Stimulated activated CD4-positive, alpha-beta T cell treated with anti-CD3 and anti-CD28 coated beads, TNF-alpha, amount 100 ng/mL, for 1 hour (primary cell): ENCODE measurements at places on chromosomes 13 and 19.

DNA sequence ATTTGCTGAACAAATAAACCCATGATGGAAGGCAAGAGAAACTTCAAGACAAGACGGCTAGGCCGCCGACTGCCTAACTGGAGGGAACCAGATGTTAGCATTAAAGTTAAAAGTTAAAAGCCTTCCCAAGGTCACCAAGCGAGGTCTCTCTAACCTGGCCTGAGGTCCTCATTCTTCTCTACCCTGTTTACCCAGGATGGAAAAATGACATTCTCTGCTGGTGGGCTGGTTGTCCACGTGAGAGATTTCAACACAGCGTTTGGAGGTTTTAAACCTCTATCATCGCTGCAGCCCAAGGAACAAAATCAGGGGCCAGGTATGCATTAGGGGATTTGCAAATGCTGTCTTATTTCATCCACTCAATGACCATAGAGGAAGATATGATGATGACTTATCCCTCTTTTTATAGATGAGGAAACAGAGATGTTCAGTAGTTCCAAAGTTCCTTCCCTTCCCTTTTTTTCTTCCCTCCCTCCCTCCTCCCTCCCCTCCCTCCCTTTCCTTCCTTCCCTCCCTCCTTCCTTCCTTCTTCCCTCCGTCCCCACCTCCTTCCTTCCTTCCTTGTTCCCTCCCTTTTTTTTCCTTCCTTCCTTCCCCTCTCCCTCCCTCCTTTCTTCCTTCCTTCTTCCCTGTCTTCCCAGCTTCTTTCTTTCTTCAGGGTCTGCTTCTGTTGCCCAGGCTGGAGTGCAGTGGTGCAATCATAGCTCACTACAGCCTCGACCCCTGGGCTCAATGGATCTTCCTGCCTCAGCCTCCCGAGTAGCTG is 79.7 kb downstream of the INSR start:
- DNase-seq: no peak

GRCh38 chr13:31042481-31043165 is 110.2 kb downstream of the TEX26 start:
- no peak for DNase-seq

- no peak for DNase-seq
Measured at GRCh38 chr13:21208652-21209154, 32.2 kb downstream of the MRPL57 start.

DNA sequence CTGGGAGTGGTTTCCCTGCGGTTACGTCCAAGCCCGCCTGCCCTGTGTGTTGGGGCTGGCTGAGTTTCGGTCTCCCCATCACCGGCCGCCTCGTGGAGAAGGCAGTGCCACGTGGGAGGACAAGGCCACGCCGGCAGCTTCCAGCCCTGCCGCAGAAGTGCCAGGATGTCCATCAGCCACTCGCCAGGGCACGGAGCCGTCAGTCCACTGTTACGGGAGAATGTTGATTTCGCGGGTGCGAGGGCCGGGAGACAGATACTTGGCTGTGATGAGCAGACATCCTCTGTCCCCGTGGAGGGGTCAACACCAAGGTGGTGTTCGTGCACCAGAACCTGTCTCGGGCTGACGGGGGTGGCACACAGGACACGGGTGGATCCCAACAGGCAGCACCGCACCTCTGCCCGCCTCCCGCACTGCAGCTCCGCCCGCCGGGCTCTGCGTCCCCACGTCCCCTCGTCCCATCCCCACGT is 86.4 kb upstream of the MCF2L start:
- DNase-seq: no peak

GRCh38 chr13:48892688-48893075 is 83.0 kb upstream of the FNDC3A start:
- DNase-seq: no peak

DNA sequence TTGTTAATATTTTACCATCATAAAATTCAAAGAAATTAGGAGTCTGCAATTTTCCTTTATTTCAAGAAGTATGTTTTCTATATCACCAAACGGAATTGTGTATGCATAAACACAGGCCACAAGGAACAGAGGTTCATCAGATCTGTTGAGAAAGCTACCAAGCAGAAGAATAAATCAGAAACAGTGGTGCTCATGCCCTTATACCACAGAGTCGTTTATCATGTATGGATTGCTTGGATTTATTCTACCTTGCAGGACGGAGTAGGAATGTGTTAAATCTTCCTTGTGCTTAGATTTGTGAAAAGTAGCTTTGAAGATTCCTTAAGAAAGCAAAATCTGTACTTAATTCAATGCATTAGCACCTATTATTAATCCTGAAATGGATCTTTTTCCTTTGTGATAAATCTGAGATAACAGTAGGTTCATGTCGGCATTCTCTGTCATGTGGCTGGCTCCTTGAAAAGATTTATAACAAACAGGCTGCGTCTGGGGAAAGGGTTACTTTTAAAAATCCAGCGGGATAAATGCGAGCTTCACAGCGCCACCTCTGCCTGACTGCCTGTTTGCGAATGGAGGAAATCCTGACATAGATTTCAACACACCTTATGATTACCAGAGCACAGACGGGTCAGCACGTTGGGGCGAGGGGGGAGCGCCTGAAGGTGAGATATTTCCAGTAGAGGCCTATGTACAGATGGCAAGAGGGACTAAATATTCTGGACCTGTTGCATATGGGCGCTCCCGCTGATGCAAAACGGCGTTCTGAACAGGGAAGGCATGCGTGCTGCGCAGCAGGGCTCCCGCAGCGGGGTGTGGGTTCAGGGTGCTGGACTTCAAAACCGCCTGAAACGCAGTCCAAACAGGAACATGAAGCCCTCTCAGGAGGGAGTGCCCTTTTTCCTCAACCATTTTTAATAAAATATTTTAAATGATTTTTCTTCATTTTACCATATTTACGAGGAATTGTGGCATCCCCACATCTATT is 445.5 kb upstream of the SGCG start:
- no peak for DNase-seq

DNA sequence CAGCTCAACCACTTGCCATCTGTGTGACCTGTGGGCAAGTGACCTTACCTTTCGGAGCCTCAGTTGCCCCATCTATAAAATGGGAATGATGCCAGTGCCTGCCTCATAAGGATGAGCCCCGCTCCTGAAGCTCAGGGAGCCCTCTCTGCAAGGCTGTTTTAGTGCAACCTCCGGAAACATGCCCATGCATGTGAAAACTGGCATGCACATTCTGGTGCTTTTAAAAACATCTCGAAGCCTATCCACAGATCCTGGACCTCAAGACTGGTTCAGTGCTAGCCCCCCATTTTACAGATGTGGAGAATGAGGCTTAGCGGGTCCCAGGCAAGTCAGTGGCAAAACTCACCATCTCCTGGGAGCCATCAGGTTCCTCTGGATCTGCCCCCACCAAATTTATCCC is 5.6 kb downstream of the CADM4 start:
- DNase-seq: no peak

DNA sequence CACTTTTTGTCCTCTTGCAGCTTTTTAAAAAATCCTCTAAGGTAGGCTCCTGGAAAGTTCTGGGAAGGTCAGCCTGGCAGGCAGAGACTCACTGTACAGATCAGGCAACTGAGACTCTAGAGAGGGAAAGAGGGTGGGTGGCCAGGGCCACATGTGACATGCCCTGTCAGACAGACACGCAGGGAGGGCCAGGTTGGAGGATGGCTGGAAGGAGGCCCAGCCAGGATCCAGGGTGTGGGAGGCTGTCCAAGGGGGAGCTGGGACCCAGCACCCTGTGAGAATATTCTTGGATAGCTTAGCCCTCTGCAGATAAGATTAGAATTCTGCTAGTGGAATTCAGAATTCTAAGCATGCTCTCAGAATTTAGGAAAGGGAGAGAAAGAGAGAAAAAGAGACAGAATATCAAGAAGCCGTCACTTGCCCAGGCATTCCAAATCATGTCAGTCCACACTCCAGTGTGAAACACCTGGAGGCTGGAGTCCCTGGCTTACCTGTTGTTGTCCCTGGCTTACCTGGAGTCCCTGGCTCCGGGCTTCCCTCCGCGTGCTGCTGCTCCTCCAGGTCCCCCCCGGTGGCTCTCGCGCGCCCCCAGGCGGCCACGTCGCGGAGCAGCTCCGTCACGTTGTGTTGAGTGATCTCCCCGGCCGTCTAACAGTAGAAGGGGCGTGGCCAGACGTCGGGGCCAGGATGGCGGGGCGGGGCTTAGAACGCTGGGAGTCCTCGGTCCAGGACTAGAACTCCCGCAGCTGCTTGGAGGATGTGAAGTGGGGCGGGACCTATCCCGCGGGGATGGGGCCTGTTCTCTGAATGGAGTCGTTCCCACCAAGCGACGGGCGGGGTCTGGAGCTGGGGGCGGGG is 2.8 kb upstream of the TNNI3 start:
- DNase-seq: peak; percentile 82
